Natural killer cell (primary cell): ENCODE measurements at places on chromosomes 11 and 22. TPM values are rescaled to one million over a fixed set of nuclear protein-coding genes. Genes with fewer than 3 reads are reported as not detected.

DNA sequence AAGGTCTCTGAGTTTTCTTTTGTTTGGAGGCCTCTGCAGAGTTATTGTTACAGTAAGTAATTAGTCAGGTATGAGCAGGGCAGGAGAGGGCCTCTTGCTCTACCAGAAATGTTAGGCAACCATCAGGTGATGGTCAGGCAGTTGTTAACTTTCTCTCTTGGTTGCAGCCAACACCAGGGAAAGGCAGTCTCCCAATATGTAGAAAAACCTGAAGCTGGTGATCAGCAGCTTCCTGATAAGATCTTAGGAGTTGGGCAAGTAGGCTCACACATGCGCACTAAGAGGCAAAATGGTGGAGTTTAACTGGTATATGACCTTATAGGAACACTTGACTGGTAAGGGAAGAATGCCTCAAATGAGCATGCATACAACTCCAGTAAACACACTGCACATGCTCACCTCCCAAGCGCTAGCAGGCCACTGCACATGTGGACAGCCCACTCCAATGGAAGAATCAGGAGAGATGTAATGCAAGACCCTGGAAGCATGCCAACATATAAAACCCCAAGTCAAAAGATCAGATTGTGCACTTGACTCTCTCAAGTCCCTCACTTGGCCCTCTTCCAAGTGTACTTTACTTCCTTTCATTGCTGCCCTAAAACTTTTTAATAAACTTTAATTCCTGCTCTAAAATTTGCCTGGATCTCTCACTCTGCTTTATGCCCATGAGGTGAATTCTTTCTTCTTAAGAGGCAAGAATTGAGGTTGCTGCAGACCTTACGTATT, 23.7 kb upstream of the SLC35F2 start:
- no peaks in the 10 kb centered on the region for H3K36me3 ChIP-seq
- no peak overlapping the region for H3K4me3 ChIP-seq

GRCh38 chr11:28697920-28698827, 590.0 kb downstream of the METTL15 start:
- H3K27ac ChIP-seq = no peak overlapping the region
- no peaks in the 10 kb centered on the region for H3K4me1 ChIP-seq
- no peaks in the 10 kb centered on the region for H3K27me3 ChIP-seq

FGF19 gene
- not detected for total RNA-seq

RAB38 gene
- total RNA-seq = 5.4 TPM

RFPL1 gene
- not detected for total RNA-seq

GGTLC2 gene
- total RNA-seq = not detected

DNA sequence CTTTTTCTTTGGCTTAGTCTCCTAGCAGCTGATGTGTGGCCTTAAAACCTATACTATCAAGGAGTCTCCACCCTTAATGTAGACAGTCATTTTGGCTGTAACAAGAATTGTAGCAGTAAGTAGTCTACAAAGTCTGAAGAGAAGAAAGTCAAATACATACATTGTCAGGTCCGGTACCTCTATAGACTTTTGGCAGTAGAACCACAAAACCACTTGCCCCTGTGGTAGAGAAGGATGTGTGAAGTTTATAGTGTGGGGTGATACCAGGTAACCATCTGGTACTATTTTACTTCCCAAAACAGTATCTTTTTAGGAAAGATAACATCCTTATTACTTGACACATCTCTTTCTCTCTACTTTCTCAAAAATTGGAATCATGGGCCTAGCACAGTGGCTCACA, 15.1 kb downstream of the ATG13 start:
- H3K4me3 ChIP-seq = no peak overlapping the region
- H3K27me3 ChIP-seq = no peaks in the 10 kb centered on the region
- no peak overlapping the region for H3K27ac ChIP-seq
- DNase-seq = peak; percentile 18
- peaks cover 25% of the 10 kb centered on the region for H3K36me3 ChIP-seq

DNA sequence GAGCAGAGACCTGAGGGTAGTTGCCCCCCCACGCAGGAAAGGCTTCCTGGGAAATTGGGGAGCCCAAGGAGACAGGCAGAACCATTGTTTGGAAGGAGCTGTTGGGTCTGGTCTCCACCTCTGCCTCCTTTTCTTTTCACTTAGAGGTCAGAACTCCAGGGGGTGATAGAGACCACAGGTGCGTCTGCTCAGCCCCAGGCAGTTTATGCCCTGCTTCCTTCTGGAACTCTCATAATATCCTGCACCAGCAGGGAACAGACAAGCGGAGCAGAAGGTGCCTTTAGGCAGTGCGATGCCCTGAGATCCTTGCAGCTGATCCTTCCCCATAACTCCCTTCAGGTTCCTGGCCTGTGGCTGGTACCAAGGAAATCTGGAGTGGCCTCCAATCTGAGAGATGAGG, 120.2 kb downstream of the NECTIN1 start:
- H3K27me3 ChIP-seq = no peaks in the 10 kb centered on the region
- no peak for DNase-seq
- no peak overlapping the region for H3K27ac ChIP-seq
- H3K4me1 ChIP-seq = no peaks in the 10 kb centered on the region
- H3K36me3 ChIP-seq = no peaks in the 10 kb centered on the region

DNA sequence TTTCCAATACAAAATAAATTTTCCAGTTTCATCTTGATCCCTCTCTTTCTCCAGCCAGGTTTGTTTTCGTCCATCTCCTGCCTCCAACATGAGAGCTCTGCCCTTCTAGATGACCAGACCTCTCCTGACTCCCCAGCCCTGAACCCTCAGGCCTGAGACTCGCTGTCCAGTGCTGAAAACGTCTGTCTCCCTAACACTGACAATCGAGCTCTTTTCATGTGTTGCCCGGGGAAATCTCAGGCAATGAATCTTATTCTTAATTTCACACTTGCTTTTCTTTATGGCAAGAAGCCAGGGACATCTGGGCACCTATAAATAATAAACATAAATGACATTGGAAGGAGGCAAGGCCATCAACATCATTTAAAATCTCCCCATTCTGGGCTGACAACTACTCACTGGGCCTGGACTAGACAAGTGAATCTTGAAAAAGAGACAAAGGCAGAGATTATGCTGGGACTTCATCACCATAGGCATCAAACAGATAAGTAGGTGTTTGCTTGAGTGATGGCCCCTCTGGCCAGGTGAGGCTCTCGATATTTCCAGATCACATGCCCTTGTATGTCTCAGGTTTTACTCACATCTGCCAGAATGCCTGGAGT, 274.5 kb upstream of the B3GAT1 start:
- no peaks in the 10 kb centered on the region for H3K27me3 ChIP-seq
- H3K4me1 ChIP-seq = no peaks in the 10 kb centered on the region

- H3K36me3 ChIP-seq = no peaks in the 10 kb centered on the region
- no peaks in the 10 kb centered on the region for H3K27me3 ChIP-seq
- DNase-seq = no peak
- H3K27ac ChIP-seq = no peak overlapping the region
- H3K4me3 ChIP-seq = no peak overlapping the region
Measured at GRCh38 chr11:12618743-12619540, 55.3 kb upstream of the TEAD1 start.

GRCh38 chr22:21972293-21972779, 10.3 kb downstream of the TOP3B start:
- no peak overlapping the region for H3K4me3 ChIP-seq
- peaks cover 65% of the 10 kb centered on the region for H3K36me3 ChIP-seq
- no peaks in the 10 kb centered on the region for H3K27me3 ChIP-seq
- H3K27ac ChIP-seq = no peak overlapping the region
- no peaks in the 10 kb centered on the region for H3K4me1 ChIP-seq

DNA sequence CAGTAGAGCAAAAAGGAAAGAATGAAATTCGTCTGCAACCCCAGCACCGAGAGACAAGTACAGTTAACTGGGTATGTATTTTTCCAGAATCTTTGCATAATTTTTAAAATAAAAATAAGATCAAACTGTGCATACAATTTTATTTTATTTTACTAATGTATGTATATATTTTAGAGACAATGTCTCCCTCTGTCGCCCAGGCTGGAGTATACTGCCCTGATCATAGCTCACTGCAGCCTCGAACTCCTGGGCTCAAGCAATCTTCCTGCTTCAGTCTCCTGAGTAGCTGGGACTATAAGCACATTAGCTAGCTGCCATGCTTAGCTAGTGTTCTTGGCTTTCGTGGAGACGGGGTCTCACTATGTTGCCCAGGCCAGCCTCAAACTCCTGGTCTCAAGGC, 18.8 kb upstream of the DRD2 start:
- no peaks in the 10 kb centered on the region for H3K4me1 ChIP-seq
- H3K36me3 ChIP-seq = no peaks in the 10 kb centered on the region

- peaks cover 84% of the 10 kb centered on the region for H3K36me3 ChIP-seq
- DNase-seq = no peak
- no peak overlapping the region for H3K4me3 ChIP-seq
- H3K27me3 ChIP-seq = no peaks in the 10 kb centered on the region
- no peak overlapping the region for H3K27ac ChIP-seq
Measured at GRCh38 chr11:14480716-14481115, 18.9 kb downstream of the COPB1 start.

DNA sequence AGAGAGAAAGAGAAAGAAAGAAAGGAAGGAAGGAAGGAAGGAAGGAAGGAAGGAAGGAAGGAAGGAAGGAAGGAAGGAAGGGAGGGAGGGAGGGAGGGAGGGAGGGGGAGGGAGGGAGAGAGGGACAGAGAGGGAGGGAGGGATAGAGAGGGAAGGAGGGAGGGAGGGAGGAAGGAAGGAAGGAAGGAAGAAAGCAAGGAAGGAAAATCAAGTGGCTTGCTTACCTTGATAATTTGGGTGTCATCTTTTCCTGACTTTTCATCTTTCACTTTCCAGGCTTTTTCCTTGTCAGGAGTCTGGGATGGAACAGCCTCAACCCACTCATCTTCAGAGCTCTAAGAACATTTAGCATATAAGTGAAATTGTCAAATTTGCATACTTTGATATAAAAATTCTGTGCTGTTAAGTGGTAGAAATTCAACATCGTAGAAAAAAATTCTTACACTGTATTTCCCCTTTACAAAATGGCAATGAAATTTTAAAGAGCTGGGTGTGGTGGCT, 14.9 kb downstream of the CWF19L2 start:
- no peak overlapping the region for H3K4me3 ChIP-seq
- H3K27ac ChIP-seq = no peak overlapping the region

DNA sequence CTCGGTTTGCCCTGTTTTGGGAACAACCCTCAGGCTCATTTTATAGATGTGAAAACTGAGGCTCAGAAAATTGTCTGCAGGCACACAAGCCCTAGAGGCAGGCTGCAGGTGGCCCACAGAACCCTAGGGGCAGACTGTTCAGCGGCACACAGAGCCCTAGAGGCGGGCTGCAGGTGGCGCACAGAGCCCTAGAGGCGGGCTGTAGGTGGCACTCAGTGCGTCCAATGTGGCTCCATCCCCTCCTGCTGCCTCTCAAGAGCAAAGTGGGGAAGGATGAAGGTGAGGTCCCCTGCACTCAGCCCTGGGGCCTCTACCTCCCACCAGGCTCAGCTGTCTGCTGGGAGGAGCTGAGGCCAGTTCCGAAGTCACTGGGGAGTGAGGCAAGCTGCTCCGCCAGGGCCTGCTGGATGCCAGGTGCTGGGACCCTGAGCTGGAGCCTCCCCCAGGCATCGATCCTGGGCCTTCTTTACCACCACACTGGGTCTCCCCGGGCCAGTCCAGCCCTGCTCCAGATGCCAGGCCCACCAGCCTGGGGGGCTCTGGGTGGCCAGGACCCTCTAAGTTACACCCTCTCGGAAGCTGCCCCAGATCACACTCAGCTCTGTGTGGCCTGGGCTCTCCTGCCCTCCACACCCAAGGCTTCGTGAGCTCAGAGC, 2.3 kb downstream of the ACY3 start:
- DNase-seq = peak; percentile 74
- no peak overlapping the region for H3K27ac ChIP-seq
- H3K4me3 ChIP-seq = no peak overlapping the region

FUT4 gene
- 5.6 TPM for total RNA-seq
